ENCODE measurements at places on chromosomes 4 and X.

GRCh38 chr4:182917182-182918043 is at the start of gene DCTD:
DCTD (minus strand) TSS chr4:182917386; CDS start chr4:182915568, 1,818 bp downstream.
- DNase-seq = peak; percentile 26

- DNase-seq = no peak
Observed at GRCh38 chr4:147363514-147363913, 117.4 kb upstream of the EDNRA start.

DNA sequence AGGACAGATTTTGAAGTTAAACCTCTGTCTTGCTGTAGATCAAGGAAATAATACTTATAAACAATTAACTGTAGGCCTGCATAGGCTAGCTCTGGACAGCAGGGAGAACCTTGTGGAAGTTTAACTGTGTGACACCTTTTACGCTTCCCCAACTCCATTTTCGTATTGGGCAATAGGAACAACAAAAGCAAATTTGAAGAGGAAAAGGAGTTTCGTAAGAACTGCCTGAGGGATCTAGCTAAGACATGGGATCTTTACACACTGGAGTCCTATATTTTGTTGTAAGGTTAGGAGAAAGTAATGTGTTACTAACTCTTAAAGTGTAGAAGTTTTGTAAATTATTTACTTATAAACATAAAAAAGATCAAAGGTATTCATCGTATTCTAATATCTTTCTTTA is 324.9 kb upstream of the CASK start:
- DNase-seq = no peak

DNA sequence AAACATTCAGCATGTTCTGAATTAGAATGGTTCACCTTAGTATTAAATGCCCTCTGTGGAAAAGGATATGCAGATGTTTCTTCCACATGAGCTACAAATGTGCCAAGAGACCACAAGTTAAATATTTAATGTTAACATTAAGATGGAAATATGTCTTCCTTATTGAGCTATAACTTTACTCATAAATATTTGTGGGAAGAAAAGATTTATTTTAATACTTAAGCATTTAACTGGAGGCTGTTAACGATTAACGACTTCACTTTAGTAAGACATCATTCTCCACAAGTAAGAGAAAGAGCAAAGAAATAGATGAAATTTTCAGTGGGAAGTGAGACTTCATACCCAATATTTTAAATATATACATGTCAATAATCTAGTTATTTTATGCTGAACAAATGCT is 1046.0 kb upstream of the GRID2 start:
- DNase-seq = no peak

- DNase-seq = no peak
Observed at GRCh38 chrX:120456973-120457372, 12.1 kb downstream of the LAMP2 start.

- DNase-seq = no peak
Observed at GRCh38 chr4:77355731-77356130, 198.7 kb downstream of the CCNG2 start.

- no peak for DNase-seq
Observed at GRCh38 chr4:102157984-102158383, 187.3 kb downstream of the SLC39A8 start.

GRCh38 chr4:108171339-108172230 is 2.9 kb upstream of the LEF1 start:
- DNase-seq = no peak

GRCh38 chrX:28997706-28998463 is 410.6 kb downstream of the IL1RAPL1 start:
- DNase-seq = no peak

- DNase-seq = no peak
Observed at GRCh38 chr4:157389741-157390140, 169.2 kb downstream of the GRIA2 start.

- no peak for DNase-seq
Observed at GRCh38 chr4:20075248-20075871, 176.3 kb upstream of the SLIT2 start.

GRCh38 chr4:172357006-172357540 is 543.9 kb downstream of the GALNTL6 start:
- no peak for DNase-seq

- DNase-seq = no peak
Observed at GRCh38 chr4:151716324-151716723, 44.5 kb downstream of the GATB start.

GRCh38 chrX:6693051-6693450 is 158.1 kb upstream of the VCX3A start:
- DNase-seq = no peak

- DNase-seq = no peak
Observed at GRCh38 chr4:36332782-36333131, 51.3 kb downstream of the DTHD1 start.

GRCh38 chr4:40933272-40934053 is 183.7 kb downstream of the NSUN7 start:
- DNase-seq = no peak

DNA sequence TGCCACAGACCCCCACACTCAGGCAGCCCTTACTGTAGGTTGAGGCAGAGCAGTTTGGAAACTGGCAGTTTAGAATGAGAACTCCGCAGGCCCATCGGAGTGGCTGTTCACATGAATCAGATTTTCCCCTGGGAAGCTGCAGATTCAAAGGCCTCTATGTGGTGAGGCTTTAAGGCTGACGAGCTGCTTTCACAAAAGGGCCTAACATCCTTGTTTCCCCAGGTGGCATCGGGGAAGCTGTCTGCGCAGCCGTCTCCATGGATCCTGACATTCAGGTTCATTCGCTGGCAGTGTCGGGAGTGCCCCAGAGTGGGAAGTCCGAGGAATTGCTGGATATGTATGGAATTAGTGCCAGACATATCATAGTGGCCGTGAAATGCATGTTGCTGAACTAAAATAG is 33.7 kb downstream of the TKTL1 start:
- DNase-seq = no peak

- no peak for DNase-seq
Observed at GRCh38 chrX:68254738-68255645, 178.3 kb downstream of the OPHN1 start.

DNA sequence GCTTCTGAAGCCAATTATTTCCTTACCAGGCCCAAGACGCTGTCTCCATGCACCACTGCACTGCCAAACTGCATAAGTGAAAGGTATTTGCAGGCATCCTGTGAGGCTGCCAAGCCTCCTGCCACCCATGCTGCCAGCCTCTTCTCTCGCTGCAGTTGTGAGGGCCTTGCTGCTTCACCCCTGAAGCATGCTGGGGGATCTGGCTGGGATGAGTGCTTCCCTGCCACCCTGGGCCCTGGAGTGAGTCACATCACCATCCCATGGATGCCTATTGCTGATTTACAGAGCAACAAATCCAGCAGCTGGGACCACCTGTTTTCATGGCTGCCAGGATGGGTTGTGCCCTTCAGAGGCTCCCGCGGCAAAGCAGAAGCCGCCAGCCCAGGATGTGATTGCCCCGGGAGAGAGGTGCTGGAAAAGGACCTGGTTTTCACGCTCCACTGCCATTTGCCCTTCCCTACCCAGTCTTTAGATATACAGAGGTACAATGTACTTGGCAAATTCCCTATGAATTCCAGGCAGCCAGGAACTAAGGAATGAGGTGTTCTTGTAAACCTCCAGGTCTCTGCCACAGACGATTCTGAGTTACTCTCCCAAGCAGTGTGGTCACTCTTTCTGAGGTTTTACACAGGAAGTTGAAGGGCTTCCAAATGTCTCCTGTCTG is 41.5 kb upstream of the PTCHD1 start:
- no peak for DNase-seq

Measured in esophagus squamous epithelium (tissue), 5 donors.